ENCODE measurements at places on chromosomes 7 and 10.

- DNase-seq = no peak
These were observed 5.4 kb downstream of the CPVL start for GRCh38 chr7:29140873-29141468.

GRCh38 chr7:55475855-55476803, 96.2 kb downstream of the VOPP1 start:
- DNase-seq = peak; percentile 58

GRCh38 chr7:99994819-99995218, 19.0 kb upstream of the AZGP1 start:
- no peak for DNase-seq

DNA sequence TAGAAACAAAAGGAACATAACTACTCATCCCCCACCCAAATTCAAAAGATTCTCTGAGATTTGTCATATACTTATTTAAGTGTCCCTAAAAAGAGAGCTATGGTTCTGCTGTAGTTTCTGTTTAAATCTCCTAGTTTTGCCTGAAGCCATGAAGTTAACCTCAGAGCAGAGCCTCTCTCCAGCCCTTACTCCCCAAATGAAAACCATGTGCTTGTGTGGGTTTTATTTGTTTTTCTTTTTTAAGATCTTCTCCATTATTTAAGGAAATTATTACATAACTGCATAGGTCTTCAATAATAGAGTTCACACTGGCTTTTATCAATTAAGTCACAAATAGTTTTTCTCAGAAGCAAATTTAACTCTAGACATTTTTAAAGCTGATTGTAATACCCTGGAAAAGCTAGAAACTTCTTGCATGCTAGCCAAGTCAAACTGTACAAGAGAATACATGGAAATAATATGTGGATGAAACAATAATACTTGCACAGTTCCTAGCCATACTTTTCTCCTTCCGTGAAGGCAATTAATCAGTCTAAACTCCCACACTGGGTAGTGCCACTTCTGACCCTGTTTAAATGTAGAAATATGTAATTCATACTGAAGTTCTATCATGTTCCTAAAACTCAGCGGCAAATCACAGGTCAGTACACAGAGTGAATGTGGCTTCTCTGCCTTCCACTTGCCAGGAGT, 579.7 kb downstream of the SUGCT start:
- DNase-seq = peak; percentile 70

GRCh38 chr10:64798297-64798696, 1277.1 kb downstream of the REEP3 start:
- no peak for DNase-seq

DNA sequence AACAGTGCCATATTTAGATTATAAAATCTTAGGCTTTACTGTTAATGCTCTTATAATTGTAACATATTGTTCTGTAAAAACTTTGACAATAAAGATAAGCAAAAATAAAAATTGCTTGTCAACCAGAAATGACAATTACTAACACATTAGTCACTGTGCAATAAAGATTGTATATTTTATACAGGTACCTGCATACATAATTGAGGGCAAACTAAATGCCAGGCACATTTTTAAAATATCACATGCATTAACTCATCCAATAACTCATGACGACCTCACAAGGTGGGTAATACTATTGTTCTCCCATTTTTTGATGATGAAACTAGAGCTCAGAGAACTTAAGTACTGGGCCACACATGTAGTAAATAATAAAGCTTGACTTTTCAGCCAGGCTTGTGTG, 1020.2 kb upstream of the C7orf33 start:
- DNase-seq = no peak

DNA sequence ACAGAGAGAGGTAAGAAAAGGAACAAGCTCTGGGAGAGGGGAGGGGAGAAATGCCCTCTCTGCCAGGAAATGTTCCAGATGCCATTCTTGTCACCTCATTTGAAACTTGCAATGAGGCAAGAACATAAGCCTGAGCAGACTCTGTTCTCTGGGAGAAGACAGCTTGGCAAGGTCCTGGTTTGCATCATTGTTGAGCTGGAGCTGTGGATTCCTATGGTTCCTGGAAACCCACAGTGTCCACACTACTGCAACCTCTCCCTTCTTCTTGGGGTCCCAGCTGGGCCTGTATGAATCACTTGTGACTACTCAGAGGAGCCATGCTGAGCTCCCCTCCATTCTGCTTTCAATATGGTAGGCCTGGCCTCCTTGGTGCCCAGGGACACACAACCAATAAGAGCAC, 60.8 kb upstream of the HECTD2 start:
- peak; percentile 95 for DNase-seq

DNA sequence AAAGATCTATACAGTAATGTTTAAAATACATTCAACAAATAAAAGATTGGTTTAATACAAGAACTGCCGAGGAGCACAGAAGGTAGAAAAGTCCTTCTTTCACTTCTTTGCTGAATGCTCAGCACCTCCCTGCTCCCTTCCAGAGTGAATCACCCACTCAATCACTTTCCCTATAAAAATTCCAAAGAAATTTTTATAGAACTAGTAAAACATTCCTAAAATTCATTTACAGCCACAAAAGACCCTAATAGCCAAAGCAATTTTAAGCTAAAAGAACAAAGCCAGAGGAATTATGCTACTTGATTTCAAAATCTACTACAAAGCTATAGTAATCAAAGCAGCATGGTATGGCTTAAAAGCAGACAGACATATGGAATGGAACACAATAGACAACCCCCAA, 320.9 kb downstream of the PCLO start:
- peak; percentile 1 for DNase-seq

GRCh38 chr7:11437994-11438393, 394.0 kb downstream of the THSD7A start:
- DNase-seq = peak; percentile 56

GRCh38 chr10:104233817-104234216, 1.7 kb upstream of the CFAP43 start:
- no peak for DNase-seq

DNA sequence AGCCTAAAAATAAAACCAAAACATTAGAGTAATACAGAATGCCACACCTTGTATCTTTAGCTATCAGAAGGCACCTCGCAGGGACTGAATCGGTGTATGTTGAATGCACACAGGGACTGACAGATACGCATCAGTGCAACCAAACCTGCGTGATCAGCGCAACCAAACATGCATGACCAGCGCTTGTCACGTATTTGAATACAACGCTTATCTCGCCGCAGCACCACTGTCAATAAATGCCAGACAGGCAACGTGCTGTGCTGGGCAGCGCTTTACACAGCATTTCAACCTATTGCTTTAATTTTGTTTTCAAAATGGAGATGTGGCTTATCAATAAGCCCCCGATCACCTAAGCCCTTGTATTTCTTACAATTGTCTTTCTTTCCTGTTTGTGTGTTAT, 242.4 kb downstream of the SFMBT2 start:
- no peak for DNase-seq

- no peak for DNase-seq
These were observed 164.9 kb upstream of the RHOBTB1 start for GRCh38 chr10:61108915-61109314.

GRCh38 chr10:32489901-32490300, 44.0 kb downstream of the CCDC7 start:
- no peak for DNase-seq

DNA sequence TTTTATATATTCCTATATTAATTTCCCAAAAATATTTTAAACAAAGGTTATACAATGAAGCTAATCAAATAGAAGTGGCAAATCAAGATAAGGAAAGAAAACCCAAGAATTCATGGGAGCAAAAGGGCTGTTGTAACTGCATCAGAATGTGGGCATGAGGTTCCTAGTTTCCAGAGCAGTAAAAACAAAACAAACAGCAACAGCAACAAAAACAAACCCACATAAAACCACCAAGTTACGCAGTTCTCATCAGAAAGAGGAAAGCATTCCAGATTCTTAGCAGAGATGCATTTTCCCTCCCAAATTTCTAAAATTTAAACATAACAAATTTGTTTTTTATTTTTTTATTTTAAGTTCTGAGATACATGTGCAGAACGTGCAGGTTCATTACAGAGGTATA, 34.8 kb upstream of the MSMB start:
- DNase-seq = no peak

GRCh38 chr10:113153493-113154102, 203.6 kb downstream of the TCF7L2 start:
- DNase-seq = peak; percentile 25

DNA sequence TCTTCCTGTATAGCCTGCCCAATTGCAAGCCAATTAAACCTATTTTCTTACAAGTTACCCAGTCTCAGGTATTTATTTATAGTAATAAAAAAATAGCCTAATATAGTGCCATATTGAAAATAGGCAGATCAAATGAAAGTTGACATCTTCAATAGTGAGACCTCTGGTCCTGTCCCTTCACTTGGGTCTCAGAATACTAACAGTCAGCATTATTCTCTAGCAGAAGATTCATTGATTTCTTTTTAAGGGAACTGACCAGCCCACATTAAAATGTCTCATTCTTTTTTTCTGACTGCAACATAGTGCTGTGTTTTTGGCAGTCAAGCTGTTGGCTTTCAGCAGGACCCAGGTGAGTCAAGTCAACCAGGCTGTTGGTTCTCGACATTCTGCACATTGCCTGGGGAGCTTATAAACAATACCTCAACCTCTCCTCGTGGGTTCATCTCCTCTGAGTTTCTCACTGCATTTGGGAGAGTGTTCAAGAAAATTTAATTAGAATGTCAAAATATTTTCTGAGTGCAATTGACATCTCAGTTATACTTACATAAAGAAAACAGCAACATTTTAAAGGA, 109.8 kb downstream of the MKX start:
- DNase-seq = no peak

Data from foreskin fibroblast (primary cell).